ENCODE measurements at places on chromosomes 16 and 17. TPM values are rescaled to one million over a fixed set of nuclear protein-coding genes. Genes with fewer than 3 reads are reported as not detected.

Gene BCL6B
- polyA plus RNA-seq: not detected

Gene P2RX1
- polyA plus RNA-seq: not detected

Gene OR4D1
- polyA plus RNA-seq: 0.48 TPM

Gene AATK
- 0.48 TPM for polyA plus RNA-seq

Gene DNAI2
- polyA plus RNA-seq: not detected

Gene CASKIN1
- 0.04 TPM for polyA plus RNA-seq
